ENCODE measurements at places on chromosomes 4 and X. TPM values are rescaled to one million over a fixed set of nuclear protein-coding genes. Genes with fewer than 3 reads are reported as not detected.

- no peak overlapping the region for H3K4me3 ChIP-seq
- peaks cover 10% of the 10 kb centered on the region for H3K27me3 ChIP-seq
- H3K4me1 ChIP-seq: no peaks in the 10 kb centered on the region
- H3K36me3 ChIP-seq: no peaks in the 10 kb centered on the region
Observed at GRCh38 chr4:5639556-5639955, 68.8 kb downstream of the EVC2 start.

- no peak overlapping the region for H3K4me3 ChIP-seq
- DNase-seq: no peak
- H3K4me1 ChIP-seq: no peaks in the 10 kb centered on the region
- no peaks in the 10 kb centered on the region for H3K36me3 ChIP-seq
Observed at GRCh38 chrX:71217298-71217697, 5.7 kb upstream of the GJB1 start.

DNA sequence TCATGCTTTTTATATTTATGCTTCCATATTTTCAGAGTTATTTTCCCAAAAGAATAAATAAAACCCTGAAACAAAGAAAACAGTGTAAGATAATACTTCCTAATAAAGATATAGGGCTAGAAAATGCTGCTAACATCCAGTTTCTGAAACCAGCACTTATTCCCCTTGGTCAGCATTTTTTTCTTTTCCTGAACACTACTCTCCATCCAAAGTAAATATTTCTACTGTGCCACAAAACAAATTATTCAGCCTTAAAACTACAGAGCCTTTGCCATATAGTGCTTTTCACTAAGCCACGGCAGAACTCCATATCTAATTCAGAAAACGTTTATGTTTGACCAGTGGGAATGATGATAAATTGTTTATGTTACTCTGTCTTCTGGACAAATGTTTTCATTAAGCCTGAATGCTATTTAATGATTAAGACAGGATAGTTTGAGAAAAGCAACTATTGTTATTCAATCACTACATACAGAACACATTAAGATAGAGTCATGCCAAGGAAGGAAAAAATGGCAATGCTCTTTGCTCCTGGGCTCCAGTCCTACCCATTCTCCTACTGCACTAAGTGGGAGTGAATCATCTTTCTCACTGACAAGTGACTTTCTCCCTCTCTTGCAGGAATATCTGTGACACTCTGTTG is 723.9 kb downstream of the FAT4 start:
- DNase-seq: no peak
- no peaks in the 10 kb centered on the region for H3K4me1 ChIP-seq
- no peak overlapping the region for H3K4me3 ChIP-seq
- no peak overlapping the region for H3K27ac ChIP-seq

- no peaks in the 10 kb centered on the region for H3K27me3 ChIP-seq
- no peaks in the 10 kb centered on the region for H3K36me3 ChIP-seq
- no peak overlapping the region for H3K27ac ChIP-seq
- H3K4me1 ChIP-seq: no peaks in the 10 kb centered on the region
- H3K4me3 ChIP-seq: no peak overlapping the region
- DNase-seq: no peak
Observed at GRCh38 chrX:13721819-13722519, 12.5 kb downstream of the TRAPPC2 start.

DNA sequence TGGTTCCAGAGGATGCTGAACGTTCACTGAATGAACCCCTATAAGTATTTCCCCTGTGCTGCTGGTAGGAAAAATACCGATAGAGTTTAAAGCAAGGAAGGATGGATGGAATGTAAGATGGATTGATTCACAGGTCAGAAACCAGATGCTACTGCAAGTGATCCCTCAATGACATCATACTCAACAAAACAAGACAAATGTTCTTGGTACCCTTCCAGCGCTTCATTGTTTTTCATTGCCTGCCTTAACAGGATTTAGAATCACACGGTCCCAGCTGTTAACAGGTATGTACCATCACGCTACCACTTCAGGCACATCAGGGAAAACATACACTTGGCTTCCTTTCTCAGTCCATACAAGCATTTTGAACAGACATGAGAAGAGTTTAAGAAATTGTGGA is 118.1 kb upstream of the TLR3 start:
- H3K4me3 ChIP-seq: no peak overlapping the region
- no peaks in the 10 kb centered on the region for H3K4me1 ChIP-seq
- no peak for DNase-seq
- H3K27me3 ChIP-seq: 0 out of 2 replicates have a peak, but pooled peaks cover 4% of the 10 kb centered on the region

DNA sequence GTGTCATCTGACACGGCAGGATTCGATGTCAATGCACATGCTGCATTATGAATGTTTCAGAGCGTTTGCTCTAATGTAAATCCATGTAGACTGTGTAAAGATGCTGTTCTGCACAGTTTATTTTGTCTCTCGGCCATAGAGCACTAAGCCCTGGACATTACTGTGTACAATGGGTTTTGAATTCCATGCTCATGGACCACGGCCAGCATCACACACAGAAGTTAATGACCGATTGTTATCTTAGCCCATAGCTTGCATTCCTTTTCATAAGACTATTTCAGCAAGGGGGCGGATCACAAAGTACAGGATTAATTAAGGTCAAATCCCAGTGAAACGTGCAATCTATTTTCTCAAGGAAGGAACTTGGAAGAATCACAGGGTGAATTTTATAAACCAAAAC is 286.1 kb upstream of the TENM3 start:
- DNase-seq: no peak
- H3K27ac ChIP-seq: no peak overlapping the region
- H3K4me3 ChIP-seq: no peak overlapping the region
- no peaks in the 10 kb centered on the region for H3K4me1 ChIP-seq
- H3K36me3 ChIP-seq: no peaks in the 10 kb centered on the region

DNA sequence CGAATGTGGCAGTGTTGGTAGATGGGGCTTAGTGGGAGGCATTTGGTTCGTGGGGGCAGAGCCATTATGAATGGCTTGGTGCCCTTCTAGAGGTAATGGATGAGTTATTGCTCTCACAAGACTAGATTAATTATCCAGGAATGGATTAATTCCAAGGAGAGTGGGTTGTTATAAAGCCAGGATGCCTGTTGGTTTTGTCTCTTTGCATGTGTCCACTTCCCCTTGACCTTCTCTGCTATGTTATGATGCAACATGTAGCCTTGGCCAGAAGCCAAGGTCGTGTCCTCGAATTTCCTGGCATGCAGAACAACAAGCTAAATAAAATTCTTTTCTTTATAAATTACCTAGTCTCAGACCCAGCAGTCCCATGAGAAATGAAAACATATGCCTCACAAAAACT is 111.2 kb upstream of the PLS3 start:
- no peaks in the 10 kb centered on the region for H3K27me3 ChIP-seq
- no peaks in the 10 kb centered on the region for H3K36me3 ChIP-seq
- H3K27ac ChIP-seq: no peak overlapping the region
- no peak overlapping the region for H3K4me3 ChIP-seq
- DNase-seq: no peak
- H3K4me1 ChIP-seq: no peaks in the 10 kb centered on the region

GRCh38 chrX:153726286-153727122 is 1.8 kb downstream of the ABCD1 start:
- H3K4me3 ChIP-seq: peak overlapping the region; percentile 28
- H3K4me1 ChIP-seq: peaks cover 45% of the 10 kb centered on the region
- peaks cover 6% of the 10 kb centered on the region for H3K36me3 ChIP-seq
- peak overlapping the region; percentile 85 for H3K27ac ChIP-seq
- no peak for DNase-seq

GRCh38 chr4:84952004-84952403 is 14.5 kb downstream of the WDFY3 start:
- H3K4me1 ChIP-seq: peaks cover 8% of the 10 kb centered on the region
- no peaks in the 10 kb centered on the region for H3K27me3 ChIP-seq
- no peak overlapping the region for H3K27ac ChIP-seq
- H3K4me3 ChIP-seq: no peak overlapping the region
- DNase-seq: peak; percentile 10

DNA sequence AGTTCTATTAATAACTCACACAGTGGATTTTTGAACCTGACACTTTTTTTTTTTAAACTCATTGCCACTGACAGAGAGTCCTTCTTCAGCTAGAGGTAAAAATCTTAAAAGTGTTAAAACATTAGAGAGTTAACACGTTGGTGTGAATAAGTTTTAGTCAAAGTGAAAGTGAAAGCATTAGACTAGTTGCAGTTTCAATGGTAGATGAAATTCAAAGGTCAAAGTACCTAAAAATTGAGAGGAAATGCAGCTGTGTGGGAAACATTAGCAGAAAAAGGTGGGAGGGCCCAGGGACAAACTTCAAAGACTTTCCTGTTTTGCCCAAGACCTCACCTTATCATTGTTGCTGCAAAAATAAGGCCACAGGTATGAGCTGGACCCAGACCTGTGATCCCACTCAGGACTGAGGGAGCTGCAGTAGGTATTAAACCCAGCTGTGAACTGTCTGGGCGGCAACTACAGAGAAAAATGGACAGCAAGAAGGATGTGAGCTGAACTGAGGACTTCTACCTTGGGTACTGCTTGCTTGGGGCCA is 17.6 kb upstream of the GABRA4 start:
- no peaks in the 10 kb centered on the region for H3K36me3 ChIP-seq
- no peaks in the 10 kb centered on the region for H3K27me3 ChIP-seq
- H3K4me1 ChIP-seq: no peaks in the 10 kb centered on the region
- H3K4me3 ChIP-seq: no peak overlapping the region

DNA sequence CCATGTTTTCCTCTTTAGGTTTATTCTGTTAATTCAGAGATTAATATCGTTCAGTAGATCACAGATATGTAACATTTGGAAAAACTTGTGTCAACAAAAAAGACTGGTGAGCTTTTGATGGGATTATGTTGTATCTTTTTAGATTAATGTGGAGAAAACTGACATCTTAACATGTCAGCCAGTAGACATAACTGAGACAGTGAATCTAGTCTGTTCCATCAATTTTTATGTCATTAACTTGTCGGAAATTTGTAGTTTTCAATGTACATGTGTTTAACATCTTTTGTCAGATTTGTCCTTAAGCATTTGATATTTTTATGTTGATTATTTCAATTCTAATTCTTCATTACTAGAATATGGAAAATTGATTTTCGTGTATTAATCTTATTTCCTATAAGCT is 42.0 kb downstream of the APELA start:
- no peak for DNase-seq
- no peaks in the 10 kb centered on the region for H3K36me3 ChIP-seq
- no peaks in the 10 kb centered on the region for H3K27me3 ChIP-seq
- no peaks in the 10 kb centered on the region for H3K4me1 ChIP-seq

- no peak for DNase-seq
- H3K36me3 ChIP-seq: no peaks in the 10 kb centered on the region
- no peak overlapping the region for H3K4me3 ChIP-seq
- H3K27ac ChIP-seq: no peak overlapping the region
- no peaks in the 10 kb centered on the region for H3K27me3 ChIP-seq
- no peaks in the 10 kb centered on the region for H3K4me1 ChIP-seq
Observed at GRCh38 chr4:110270492-110271197, 72.2 kb upstream of the ELOVL6 start.

GRCh38 chr4:45317276-45317675 is 590.9 kb upstream of the GNPDA2 start:
- DNase-seq: no peak
- H3K4me1 ChIP-seq: no peaks in the 10 kb centered on the region
- H3K27ac ChIP-seq: no peak overlapping the region

GRCh38 chr4:169956091-169956843 is 69.9 kb downstream of the MFAP3L start:
- no peaks in the 10 kb centered on the region for H3K36me3 ChIP-seq
- H3K4me1 ChIP-seq: no peaks in the 10 kb centered on the region
- H3K27me3 ChIP-seq: no peaks in the 10 kb centered on the region
- no peak overlapping the region for H3K27ac ChIP-seq
- no peak for DNase-seq
- no peak overlapping the region for H3K4me3 ChIP-seq

- H3K4me3 ChIP-seq: no peak overlapping the region
- no peak for DNase-seq
- H3K27me3 ChIP-seq: no peaks in the 10 kb centered on the region
- no peak overlapping the region for H3K27ac ChIP-seq
Observed at GRCh38 chrX:16476692-16477091, 173.3 kb upstream of the S100G start.

GRCh38 chr4:112290341-112290740 is 4.6 kb upstream of the TIFA start:
- no peaks in the 10 kb centered on the region for H3K27me3 ChIP-seq
- DNase-seq: no peak
- peaks cover 5% of the 10 kb centered on the region for H3K4me1 ChIP-seq
- H3K4me3 ChIP-seq: no peak overlapping the region
- H3K27ac ChIP-seq: no peak overlapping the region
- H3K36me3 ChIP-seq: no peaks in the 10 kb centered on the region

DNA sequence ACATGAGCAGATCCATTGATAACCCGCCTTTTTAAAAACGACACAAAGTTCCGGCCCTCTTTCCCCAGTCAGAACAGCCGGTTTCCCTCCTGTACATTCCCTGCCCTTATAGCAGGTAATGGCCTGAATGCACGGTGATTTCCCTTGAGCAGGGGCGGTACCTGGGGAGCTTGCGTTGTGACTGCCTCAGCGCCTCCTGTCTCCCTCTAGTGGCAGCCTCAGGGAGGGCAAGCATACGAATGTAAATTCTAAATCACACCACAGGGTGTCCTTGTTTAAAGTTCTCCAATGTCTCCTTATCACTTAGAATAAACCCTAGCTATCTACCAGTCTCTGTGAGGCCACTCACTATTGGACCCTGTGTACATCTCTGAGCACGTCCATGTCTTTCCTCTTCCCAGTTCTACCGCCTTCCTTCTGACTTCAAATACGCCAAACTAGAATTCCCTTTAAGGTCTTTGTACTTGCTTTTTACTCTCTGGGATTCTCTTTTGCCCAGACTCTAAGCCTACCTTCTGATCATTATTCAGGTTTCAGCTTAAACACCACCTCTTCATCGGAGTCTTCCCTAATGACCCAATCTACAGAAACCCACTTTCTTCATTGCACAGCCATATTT is 18.4 kb upstream of the LDB2 start:
- H3K4me1 ChIP-seq: no peaks in the 10 kb centered on the region
- H3K27ac ChIP-seq: no peak overlapping the region
- no peak overlapping the region for H3K4me3 ChIP-seq
- H3K36me3 ChIP-seq: no peaks in the 10 kb centered on the region

- H3K4me1 ChIP-seq: no peaks in the 10 kb centered on the region
- no peak for DNase-seq
- H3K27ac ChIP-seq: no peak overlapping the region
- no peaks in the 10 kb centered on the region for H3K27me3 ChIP-seq
- no peak overlapping the region for H3K4me3 ChIP-seq
Observed at GRCh38 chrX:110748256-110748806, 47.3 kb downstream of the CHRDL1 start.

- no peak overlapping the region for H3K4me3 ChIP-seq
- H3K4me1 ChIP-seq: no peaks in the 10 kb centered on the region
- H3K27me3 ChIP-seq: no peaks in the 10 kb centered on the region
- no peaks in the 10 kb centered on the region for H3K36me3 ChIP-seq
- H3K27ac ChIP-seq: no peak overlapping the region
- DNase-seq: no peak
Observed at GRCh38 chr4:55008166-55009056, 117.0 kb downstream of the KDR start.

- DNase-seq: peak; percentile 8
- H3K27ac ChIP-seq: no peak overlapping the region
- no peaks in the 10 kb centered on the region for H3K4me1 ChIP-seq
- H3K4me3 ChIP-seq: no peak overlapping the region
- no peaks in the 10 kb centered on the region for H3K36me3 ChIP-seq
Observed at GRCh38 chr4:24793219-24794005, 2.0 kb upstream of the SOD3 start.

Gene TASL
- total RNA-seq: not detected

Gene CLNK
- not detected for total RNA-seq

Gene NPY5R
- total RNA-seq: not detected

Gene MORC4
- total RNA-seq: 20.6 TPM

Gene RPS6KA6
- not detected for total RNA-seq

Gene TLR1
- total RNA-seq: 1.4 TPM
